ENCODE measurements at places on chromosomes 1 and 21.

DNA sequence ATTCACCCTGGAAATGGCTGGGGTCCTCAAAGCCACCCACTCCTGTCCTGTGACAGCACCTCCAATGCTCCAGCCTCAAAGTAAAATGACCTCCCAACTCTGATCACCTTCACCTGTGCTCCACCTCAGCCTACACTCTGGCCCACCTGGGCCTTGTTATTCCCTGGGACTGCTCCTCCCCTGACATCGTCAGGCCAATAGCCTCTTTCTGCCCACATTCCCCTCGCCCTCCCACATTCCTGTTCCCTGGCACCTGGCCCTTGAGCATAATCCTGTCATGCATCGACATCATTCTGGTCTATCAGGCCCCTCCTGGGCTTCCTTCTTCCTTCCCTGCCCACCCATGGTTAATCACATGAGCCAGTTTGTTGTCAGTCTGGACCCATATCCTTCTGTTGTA, 13.2 kb upstream of the BCAR3 start:
- no peak for DNase-seq

- no peak for DNase-seq
Observed at GRCh38 chr1:51325878-51326755, 4.2 kb downstream of the TTC39A start.

DNA sequence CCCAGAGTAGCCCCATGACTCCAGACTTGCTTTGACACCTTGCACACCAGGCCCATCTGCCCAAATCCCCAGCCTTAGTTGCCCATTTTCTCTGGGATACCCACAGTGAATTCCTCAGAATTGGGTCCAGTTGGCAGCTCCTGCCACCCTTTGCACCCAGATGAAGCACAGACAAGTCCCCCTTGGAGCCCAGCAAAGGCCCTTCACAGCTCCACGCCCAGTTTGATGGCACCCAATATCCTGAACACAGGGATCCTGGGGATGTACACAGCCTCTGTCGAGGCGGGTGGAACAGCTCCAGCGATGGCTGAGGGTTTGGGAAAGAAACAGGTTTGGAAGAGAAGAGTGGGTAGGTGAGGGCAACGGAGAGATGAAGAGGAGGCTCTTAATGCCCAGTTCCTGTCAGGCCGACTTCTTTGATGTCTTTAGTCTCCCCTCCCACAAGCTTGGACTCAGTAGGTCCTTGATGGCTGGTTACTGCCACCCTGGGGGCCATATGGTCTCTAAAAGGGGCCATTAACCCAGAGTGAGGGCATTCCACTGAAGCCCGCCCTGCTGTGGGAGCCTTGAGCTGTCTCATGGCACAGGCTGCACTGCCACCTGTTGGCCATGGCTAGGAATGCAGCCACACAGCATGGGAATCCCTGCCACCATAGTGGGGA, 21.7 kb downstream of the TMEM53 start:
- DNase-seq = peak; percentile 81

DNA sequence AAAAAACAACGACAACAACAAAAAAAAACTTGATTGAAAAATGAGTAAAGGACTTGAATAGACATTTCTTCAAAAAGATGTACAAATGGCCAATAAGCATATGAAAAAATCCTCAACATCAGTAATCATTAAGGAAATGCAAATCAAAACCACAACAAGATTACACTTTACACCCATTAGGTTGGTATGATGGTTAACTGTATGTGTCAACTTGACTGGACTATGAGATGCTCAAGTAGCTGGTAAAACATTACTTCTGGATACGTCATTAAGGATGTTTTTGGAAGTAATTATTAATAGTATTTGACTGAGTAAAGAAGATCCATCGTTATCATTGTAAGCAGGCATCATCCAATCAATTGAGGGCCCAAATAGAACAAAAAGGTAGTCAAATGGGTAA, 34.9 kb upstream of the LYPLAL1 start:
- no peak for DNase-seq

DNA sequence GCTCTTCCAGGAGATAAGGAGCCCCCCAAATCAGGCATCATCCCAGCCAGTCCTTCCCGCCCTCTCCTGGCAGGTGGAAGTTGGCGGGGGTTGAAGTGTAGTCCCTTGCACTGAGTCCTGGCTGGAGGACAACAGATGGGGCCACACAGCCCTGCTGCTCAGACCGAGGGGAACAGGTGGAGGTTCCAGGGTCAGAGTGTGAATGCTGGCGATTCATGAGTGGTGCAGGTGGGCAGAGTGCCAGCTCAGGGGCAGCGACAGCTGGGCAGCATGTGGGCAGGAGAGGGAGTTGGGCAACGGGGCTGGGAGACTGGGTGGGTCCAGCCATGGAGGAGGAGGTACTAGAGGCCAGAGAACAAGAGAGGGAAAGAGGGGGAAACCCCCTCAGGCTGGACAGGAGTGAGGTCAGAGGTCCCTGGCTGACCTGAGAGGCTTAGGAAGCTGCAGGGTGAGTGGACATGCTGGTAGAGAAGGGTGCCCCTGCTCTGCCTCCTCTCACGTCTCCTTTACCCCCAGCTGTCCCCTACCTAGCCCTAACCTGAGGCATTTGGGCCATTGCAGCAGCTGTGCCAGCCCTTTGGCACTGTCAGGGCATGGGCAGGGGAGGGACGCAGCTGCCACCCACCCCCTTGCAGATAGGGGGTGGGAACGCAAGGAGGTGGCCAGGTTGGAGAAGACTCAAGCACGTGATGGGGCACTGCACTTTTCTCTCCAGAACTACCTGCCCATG, 11.3 kb upstream of the ADORA1 start:
- no peak for DNase-seq

DNA sequence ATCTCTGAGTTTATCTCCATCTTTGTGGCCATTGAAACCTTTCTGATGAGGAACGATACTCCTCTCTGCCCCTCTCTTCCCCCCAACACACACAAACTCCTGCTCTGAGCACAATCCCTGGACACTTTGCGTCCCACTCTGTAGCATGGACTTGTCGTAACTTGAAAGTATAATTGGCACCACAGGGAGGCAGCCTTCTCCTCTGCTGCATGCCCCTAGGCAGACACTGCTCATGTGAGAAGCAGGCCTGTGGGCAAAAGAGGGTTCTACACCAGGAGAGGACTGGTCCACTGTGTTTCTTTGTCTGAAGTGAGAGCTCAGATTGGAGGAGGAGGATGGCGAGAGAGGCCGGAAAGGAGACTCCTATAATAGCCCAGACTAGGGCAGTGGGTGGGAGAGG, 3.8 kb upstream of the PARS2 start:
- no peak for DNase-seq

- DNase-seq = no peak
Observed at GRCh38 chr1:47703156-47703825, 265.4 kb downstream of the FOXD2 start.

GRCh38 chr1:230401763-230402294, 24.3 kb downstream of the PGBD5 start:
- no peak for DNase-seq

DNA sequence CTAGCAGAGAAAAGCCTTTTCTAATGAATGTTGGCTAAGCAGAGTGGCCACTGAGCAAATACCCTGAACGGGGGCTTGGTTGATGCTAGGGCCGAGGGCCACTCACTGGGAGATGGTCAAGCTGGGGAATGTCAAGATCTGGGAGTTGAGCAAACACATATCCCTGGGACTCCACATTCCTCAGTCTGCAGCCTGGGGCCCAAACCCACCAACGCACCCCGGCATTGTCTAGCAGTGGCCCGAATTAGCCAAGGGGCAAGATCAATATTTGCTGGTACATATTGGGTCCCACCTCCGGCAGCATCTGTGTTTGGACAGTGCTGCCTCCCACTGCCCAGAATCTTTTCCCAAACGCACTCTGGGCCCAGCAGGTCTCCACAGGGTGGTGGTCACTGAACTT, 144.1 kb downstream of the TRABD2B start:
- no peak for DNase-seq

DNA sequence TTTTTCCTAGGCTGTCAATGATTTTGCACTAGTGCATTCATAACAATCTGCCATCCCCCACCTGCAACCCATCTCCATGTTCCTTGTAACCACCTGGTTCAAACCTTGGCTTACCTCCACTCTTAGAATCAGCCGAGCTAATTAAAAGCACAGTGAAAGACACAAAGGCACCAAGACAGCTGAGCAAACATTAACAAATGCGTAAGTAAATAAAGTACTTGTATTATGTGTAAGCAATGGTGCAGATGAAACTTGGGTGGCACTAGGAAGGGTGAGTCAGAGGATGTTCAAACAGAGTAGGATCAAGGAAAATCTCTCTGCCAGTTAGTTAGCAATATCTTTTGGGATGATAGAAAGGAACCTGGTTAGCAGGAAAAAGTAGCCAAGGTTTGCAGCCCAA, 5.1 kb upstream of the FOXJ3 start:
- no peak for DNase-seq

GRCh38 chr1:73800376-73800775, 397.6 kb downstream of the LRRIQ3 start:
- no peak for DNase-seq

GRCh38 chr1:58670181-58670580, 29.7 kb downstream of the MYSM1 start:
- no peak for DNase-seq

GRCh38 chr1:101996825-101997465, at the start of gene OLFM3:
OLFM3 (minus strand) TSS chr1:101996926.
- no peak for DNase-seq

DNA sequence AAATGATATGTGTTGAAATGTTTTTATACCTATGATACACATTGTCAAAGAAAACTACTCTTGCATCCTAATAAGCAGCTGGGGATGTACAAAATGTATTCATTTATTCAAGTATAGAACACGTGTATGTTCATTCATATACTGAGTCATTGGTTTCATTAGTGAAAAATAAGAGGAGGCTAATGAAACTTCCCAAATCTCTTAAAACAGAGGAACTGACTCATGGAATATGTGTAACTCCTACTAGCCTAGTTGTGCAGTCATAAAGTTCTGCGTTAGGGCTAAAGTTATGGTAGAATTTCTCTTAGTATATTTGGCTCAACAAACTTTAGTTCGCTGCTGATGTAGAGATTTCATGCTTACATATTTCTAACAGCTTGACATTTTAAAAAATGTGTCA, 441.6 kb downstream of the NCAM2 start:
- no peak for DNase-seq

DNA sequence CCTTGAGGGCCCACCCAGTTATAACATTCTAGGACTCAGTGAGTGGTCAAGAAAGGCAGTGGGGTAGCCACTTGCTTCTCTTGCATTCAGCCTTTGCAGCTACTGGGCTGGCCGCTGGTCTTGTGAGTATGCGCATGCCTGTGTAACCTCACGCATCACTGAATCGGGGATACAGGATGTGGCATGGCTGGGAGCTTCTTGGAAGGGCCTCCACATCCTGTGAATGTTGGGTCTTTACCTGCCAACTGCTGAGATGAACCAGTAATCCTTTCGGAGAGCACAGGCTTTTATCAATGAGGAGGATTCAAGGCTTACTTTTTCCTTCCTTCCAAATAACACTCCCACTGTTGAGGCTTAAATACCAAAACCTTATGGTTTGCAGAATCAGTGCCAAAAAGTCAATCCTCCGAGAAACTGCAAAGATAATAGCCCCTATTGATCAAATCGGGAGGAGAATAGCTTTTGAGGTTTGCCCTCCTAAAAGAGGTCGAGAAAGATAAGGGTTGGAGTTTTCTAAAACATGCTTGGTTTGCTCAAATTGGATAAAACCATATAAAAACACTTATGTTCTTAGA, 198.9 kb upstream of the UBE2U start:
- DNase-seq = no peak

- no peak for DNase-seq
Observed at GRCh38 chr21:32316361-32317215, 17.9 kb downstream of the MRAP start.
